ENCODE measurements at places on chromosomes 6 and 20. TPM values are rescaled to one million over a fixed set of nuclear protein-coding genes. Genes with fewer than 3 reads are reported as not detected.

Gene CST7
- not detected for polyA plus RNA-seq

Gene IP6K3
- polyA plus RNA-seq = 0.46 TPM

Gene RNF39
- polyA plus RNA-seq = not detected

Gene C6orf52
- 1.1 TPM for polyA plus RNA-seq

Gene PLCB4
- polyA plus RNA-seq = 8.2 TPM

Gene MICA
- polyA plus RNA-seq = 81.1 TPM

Gene DYNLT2
- 0.49 TPM for polyA plus RNA-seq

Gene GSTA2
- not detected for polyA plus RNA-seq

Gene PRR18
- polyA plus RNA-seq = 0.01 TPM

Gene CALHM4
- not detected for polyA plus RNA-seq

Gene PACSIN1
- not detected for polyA plus RNA-seq

Measured in fibroblast of lung (primary cell).